RWPE1 (cell line): ENCODE measurements at places on chromosomes 2 and 18.

DNA sequence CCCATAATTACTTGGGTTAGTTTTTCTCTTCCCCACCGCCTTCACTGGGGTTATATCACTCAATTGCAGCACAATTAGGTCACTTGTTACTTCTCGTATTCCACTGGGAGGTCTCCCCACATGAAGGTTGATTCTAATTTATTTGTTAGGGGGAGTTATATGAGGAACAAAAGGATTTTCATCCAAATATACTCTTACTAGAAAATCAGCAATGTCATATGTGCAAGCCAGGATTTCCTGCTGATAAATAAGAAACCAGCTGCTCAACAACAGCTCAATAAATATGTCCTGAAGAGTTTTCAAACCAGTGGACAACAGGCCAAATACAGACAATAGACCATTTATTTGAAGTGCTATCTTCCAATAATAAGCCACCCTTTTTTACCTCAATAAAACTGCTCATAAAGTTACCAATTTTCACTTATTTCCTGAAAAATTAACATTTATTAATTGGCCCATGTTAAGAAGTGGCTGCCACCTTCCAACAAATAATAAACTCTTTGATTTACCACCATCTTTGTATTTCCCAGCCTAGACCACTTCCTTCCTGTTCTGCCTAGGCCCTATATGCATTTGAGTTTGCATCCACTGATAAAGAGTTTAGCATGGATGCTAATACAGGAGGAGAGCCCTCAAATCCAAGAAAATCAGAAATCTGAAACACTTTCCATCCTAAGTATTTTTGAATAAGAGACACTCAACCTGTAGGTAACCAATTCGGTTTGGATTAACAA is 184.4 kb upstream of the SLC39A10 start:
- DNase-seq, result no peak

DNA sequence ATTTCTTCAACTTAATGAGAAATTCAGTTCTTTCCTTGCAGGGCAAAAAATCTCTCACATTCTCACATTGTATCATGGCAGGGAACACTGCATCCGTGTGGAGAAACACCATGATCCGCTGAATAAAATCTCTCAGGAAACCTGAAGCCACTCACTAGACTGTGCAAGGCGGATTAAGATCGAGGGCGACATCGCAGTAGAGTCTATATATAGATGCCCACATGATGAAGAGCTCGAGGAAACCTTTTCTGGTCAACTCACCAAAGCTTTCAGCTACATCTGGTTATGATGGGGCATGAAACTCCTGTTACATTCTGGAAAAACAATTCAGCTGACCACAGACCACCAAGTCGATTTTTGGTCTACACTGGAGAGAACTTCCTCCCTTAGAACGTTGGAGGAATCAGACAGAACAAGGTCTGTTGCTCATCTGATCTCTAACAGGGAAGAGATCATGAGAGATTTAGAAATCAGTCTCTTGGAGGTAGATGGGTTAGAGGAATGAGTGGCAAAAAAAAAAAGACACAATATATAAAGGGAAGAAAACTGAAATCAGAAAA is 162.9 kb upstream of the ZNF516 start:
- DNase-seq, result no peak

GRCh38 chr2:233789554-233789953 is 11.4 kb downstream of the MROH2A start:
- no peak for DNase-seq

GRCh38 chr2:233571462-233571861 is 4.9 kb upstream of the USP40 start:
- DNase-seq, result no peak

DNA sequence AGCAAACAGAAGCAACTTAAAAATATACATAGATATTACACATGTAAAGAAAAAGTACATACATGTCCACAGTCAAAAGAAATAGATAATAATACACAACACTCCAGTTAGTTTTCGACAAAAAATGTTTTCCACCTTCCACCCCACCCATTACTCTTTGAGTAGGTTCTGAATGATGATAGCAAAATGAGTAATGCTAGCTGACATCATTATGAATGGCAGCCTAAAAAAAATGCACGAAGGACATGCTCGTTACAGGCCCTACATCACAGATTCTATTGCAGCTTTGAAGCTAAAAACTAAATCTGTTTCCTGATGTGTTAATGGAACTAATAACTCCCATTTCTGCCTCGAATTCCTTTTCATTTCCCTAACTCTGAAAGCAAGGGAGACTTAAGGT is 578.7 kb upstream of the NETO1 start:
- DNase-seq, result peak; percentile 20

- DNase-seq, result no peak
Measured at GRCh38 chr2:225137971-225138370, 95.7 kb upstream of the DOCK10 start.

DNA sequence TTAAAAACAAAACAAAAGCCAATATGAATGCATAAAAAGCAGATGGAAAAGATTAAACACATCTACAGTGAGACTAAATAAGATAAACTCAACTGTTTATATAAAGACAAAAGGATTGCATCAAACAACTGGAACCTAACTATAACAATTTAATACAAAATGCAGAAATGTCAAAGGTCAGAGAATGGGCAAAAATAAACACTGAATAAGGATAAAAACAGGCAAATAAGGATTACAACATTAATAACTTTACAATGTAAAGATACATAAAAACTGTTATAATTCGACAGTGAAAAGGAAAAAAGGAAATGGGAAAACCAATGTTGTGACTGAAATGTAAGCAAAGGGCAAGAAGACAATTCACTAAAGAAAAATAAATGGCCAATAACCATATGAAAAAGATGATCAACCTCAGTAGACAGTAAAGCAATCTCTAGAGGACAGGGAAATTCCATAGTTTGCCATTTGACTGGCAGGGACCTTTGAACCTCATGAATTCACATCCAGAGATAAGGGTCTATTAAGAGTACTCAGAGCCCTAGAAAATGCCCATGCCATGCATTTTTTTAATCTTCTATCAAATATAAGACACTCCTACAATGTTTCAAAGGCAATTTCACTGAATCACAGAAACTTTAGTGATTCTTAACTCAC is 83.7 kb downstream of the TMEM131 start:
- DNase-seq, result no peak

GRCh38 chr2:55519938-55520885 is 694 bp downstream of the CFAP36 start:
- peak; percentile 30 for DNase-seq

- DNase-seq, result no peak
Measured at GRCh38 chr2:66748939-66749338, 314.0 kb downstream of the MEIS1 start.

GRCh38 chr2:68700560-68700959 is 34.1 kb upstream of the ARHGAP25 start:
- no peak for DNase-seq

GRCh38 chr2:10350761-10351160 is 48.1 kb downstream of the HPCAL1 start:
- DNase-seq, result no peak

GRCh38 chr2:54629914-54630857 is 93.3 kb upstream of the EML6 start:
- peak; percentile 15 for DNase-seq

DNA sequence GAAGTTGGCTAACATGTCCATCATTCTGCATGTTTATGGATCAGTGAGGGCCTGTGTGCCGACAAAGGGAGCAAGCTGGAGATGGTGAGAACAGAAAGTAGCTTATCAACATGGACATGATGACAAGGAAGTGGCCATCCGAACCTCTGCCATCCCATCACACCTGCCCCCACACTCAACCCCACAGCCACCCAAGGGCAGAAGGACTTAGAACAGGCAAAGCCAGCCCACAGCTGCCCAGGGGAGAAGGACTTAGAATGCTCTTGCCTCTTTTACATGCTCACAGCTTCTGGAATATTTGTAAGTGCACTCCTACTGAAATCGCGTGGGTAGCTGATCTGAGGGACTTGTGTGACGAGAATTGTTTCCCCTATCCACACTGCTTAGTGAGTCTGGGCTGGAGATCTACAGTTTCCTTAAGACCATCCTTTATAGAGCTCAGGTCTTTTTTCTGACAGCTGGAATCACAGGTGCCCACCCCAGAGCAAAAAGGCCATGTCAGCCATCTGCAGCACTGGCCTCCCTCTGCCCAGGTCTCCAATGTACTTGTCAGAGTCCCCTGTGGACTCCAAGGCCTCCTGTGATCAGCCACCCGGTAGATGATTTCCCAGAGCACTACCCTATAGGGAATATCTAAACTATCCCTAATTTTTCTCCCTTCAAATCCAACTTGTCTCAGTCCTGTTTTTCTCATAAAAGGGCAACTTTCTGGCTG is 154.1 kb downstream of the SMAD7 start:
- no peak for DNase-seq

DNA sequence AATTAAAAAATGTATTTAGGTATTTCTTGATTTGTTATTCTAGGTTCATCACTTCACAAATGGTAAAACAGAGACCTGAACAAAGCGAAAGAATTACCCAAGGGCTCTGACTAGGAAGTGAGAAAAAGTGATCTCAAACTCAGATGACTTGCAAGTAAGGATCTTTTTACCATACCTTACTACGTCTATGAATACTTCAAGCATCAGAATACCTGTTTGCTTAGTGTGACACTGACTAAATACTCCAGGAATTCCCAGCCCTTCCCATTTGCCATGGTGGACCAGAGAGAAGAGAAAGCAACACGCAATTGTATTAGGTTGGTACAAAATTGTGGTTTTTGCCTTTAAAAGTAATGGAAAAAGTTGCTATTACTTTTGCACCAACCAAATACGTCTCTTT is 35.8 kb upstream of the FIGN start:
- peak; percentile 68 for DNase-seq

DNA sequence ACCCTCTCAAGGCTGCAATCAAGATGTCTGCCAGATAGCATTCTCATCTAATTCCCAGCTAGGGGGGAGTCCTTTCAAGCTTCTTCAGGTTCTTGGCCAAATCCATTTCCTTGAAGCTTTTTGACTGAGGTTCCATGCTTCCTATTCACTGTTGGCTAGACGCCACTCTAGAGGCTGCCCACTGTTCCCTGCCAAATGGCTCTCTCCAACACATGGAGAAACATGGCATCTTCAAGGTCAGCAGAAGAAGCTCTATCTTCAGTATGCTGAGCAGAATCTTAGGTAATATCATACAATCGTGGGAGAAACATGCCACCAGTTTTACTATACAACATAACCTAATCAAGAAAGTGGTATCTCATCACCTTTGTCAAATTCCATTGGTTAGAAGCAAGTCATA is 1985.1 kb upstream of the CELF4 start:
- DNase-seq, result no peak

DNA sequence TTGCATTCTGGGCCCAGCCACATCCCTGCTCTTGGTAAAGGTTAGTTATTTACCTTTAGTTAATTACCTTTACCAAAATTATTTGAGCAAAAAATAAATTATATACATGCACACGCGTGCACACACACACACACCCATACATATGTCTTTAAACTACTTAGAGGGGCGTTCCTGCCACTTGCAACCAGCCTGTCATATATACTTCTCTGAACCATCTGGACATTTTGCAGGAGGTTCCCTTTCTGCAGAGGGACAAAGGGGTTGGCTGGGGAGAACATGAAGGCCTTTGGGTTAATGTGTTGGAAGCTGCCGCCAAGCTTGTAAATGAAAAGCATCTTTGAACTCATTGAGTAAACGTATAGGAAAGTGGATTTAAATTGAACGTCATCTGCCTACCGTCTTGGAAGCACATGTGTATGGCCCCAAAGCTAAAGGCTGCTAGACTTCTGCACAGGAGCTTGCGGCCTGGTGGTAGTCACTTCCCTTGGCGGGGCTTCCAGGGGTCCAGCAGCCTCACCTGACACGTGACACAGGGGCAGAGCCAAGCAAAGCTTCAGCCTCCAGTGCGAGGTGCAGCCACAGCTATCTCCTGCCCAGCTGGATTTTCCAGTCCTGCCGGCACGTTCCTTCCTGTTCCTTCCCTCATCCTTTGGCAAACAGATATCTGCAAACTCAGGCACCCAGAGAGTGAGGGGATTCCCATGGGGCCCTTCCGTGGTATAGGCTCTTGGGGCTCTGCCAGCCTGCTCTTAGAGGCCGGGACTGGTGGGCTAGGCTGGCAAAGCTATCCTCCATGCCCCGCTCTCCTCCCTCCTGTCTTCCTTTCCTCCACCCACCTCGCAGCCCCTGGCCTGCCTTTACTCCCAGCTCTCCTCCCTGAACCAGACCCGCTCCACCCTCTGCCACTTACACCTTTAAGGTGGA is 46.1 kb downstream of the SERTAD2 start:
- peak; percentile 46 for DNase-seq
